A549 treated with GW870086 at 1 μM for 4 hours (cell line): ENCODE measurements at places on chromosomes 6 and 20. TPM values are rescaled to one million over a fixed set of nuclear protein-coding genes. Genes with fewer than 3 reads are reported as not detected.

EFCAB8 gene
- total RNA-seq: not detected in 5 replicates

VPS52 gene
- total RNA-seq: 15.1 to 17.6 TPM (median 15.5 TPM) in 5 replicates

BACH2 gene
- 0.64 to 1.9 TPM (median 0.75 TPM) in 5 replicates for total RNA-seq

BPI gene
- total RNA-seq: not detected in 5 replicates

BMP2 gene
- 0.31 to 0.46 TPM (median 0.38 TPM) in 5 replicates for total RNA-seq

DSP gene
- 30.1 to 48.6 TPM (median 45.8 TPM) in 5 replicates for total RNA-seq

UNC5CL gene
- total RNA-seq: 0.34 to 1.1 TPM (median 0.60 TPM) in 5 replicates

CDH4 gene
- 6.0 to 8.7 TPM (median 7.7 TPM) in 5 replicates for total RNA-seq

LST1 gene
- 0.30 to 0.66 TPM in 2 of 5 replicates, not detected in the others for total RNA-seq

MAS1 gene
- total RNA-seq: not detected in 5 replicates

ZBP1 gene
- 0.13 TPM in 1 of 5 replicates, not detected in the others for total RNA-seq

SLC17A5 gene
- 12.0 to 14.0 TPM (median 13.4 TPM) in 5 replicates for total RNA-seq

ABCF1 gene
- 46.8 to 53.5 TPM (median 48.8 TPM) in 5 replicates for total RNA-seq

LBP gene
- 0.96 to 1.8 TPM (median 1.1 TPM) in 5 replicates for total RNA-seq

C6orf58 gene
- total RNA-seq: 0.24 to 0.25 TPM in 2 of 5 replicates, not detected in the others

CCR6 gene
- total RNA-seq: 0.16 TPM in 1 of 5 replicates, not detected in the others

CNPY3 gene
- 35.0 to 44.6 TPM (median 40.6 TPM) in 5 replicates for total RNA-seq

CD109 gene
- 36.3 to 70.4 TPM (median 59.2 TPM) in 5 replicates for total RNA-seq

ASIP gene
- total RNA-seq: not detected in 5 replicates

FLOT1 gene
- total RNA-seq: 79.1 to 93.4 TPM (median 90.3 TPM) in 5 replicates

PTPRK gene
- 12.1 to 16.2 TPM (median 15.3 TPM) in 5 replicates for total RNA-seq

RNF39 gene
- not detected in 5 replicates for total RNA-seq

MYCT1 gene
- total RNA-seq: 0.06 TPM in 1 of 5 replicates, not detected in the others

CFAP206 gene
- total RNA-seq: 0.40 to 0.73 TPM (median 0.46 TPM) in 5 replicates

OPRM1 gene
- total RNA-seq: not detected in 5 replicates

NKX2-2 gene
- not detected in 5 replicates for total RNA-seq

C6orf89 gene
- total RNA-seq: 15.1 to 17.2 TPM (median 17.0 TPM) in 5 replicates

PRDM13 gene
- total RNA-seq: 0.81 to 1.2 TPM (median 0.87 TPM) in 5 replicates

EDN3 gene
- total RNA-seq: 1.1 to 1.8 TPM (median 1.5 TPM) in 5 replicates

BMP5 gene
- total RNA-seq: not detected in 5 replicates

PSORS1C1 gene
- total RNA-seq: 4.4 to 7.5 TPM (median 6.1 TPM) in 5 replicates
